Glutamatergic neuron (in vitro differentiated cells): ENCODE measurements at places on chromosomes 11 and 22.
A peak's percentile ranks its signal among the peaks of the same experiment; 100 is the strongest.

DNA sequence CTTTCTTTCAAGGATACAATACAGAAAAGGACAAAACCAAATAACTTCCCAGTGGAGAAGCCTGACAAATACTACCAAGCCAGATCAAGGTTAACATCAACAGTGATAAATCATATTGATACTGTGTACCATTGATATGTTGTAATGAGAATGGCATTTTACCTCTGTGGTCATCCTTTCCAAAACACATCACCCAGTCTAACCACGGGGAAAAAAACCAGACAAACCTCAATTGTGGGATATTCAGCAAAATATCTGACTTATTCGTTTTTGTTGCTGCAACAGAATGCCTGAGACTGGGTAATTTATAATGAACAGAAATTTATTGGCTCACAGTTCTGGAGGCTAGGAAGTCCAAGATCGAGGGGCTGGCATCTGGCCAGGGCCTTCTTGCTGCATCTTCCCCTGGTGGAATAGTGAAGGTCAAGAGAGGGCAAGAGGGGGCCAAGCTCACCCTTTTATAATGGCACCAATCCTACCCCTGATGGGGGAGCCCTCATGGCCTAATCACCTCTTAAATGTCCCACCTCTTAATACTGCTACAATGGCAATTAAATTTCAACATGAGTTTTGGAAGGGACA lies 66.1 kb downstream of the FAM76B start:
- DNase-seq = no peak

- peak; percentile 49 for DNase-seq
These were observed 15.4 kb upstream of the SOX10 start for GRCh38 chr22:37999640-38000272.

GRCh38 chr11:60916669-60917206 lies 2.8 kb downstream of the TMEM109 start:
- DNase-seq = no peak

DNA sequence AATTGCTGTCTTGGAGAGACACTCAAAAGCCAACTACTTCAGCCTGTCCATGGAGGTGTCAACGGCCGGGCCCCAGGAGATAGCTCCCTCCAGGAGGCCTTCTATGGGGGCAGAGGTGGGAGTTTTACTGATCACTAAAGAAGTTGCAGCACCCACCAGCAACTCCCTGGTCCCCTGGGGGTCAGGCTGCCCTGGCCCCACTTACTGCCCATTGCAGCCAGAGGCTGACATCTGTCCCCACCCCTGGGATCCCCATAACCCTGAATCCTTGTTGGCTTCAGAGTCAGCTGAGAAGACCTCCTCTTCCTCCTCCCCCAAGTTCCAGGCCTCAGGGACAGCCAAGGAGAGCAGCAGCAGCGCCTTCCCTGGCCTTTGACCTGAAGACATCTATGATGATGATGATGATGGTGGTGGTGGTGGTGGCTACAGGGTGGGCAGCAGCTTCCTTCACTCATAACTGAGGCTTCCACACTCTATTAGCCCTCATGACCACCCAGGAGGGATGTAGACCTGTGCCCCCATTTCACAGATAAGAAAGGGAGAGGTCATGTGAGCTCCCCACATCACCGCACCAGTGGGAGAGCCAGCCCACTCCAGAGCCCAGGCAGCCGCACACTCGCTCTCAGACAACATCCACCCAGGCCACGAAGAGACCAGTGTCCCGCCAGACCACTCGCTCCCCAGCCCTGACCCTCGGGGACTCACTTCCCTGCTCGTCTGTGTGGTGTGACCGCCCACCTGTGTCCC lies 43.8 kb upstream of the FGF3 start:
- DNase-seq = no peak

- DNase-seq = peak; percentile 9
These were observed 109.8 kb downstream of the KCNQ1 start for GRCh38 chr11:2554338-2555207.

- no peak for DNase-seq
These were observed 33.4 kb downstream of the PGR start for GRCh38 chr11:101096036-101096704.

DNA sequence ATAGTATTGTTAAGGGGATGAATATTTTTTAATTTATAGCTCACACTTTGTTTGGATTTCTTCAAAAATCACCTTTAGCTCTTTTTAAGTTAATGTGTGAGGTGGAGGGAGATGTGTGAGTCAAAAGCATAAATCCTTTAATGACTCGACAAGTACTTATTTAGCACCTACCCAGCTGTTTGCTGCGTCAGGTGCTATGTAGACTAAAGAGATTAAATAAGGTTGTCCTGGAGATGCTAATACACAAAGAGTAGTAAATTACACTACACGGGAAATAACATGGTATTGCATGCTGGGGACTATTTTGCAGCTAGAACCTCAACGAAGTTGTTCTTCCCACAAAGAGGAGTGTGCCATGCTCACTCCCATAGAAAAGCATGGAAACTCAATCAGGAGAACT lies 583.3 kb upstream of the TENM4 start:
- DNase-seq = no peak

- peak; percentile 82 for DNase-seq
These were observed 14.7 kb downstream of the GGA1 start for GRCh38 chr22:37623075-37624016.

DNA sequence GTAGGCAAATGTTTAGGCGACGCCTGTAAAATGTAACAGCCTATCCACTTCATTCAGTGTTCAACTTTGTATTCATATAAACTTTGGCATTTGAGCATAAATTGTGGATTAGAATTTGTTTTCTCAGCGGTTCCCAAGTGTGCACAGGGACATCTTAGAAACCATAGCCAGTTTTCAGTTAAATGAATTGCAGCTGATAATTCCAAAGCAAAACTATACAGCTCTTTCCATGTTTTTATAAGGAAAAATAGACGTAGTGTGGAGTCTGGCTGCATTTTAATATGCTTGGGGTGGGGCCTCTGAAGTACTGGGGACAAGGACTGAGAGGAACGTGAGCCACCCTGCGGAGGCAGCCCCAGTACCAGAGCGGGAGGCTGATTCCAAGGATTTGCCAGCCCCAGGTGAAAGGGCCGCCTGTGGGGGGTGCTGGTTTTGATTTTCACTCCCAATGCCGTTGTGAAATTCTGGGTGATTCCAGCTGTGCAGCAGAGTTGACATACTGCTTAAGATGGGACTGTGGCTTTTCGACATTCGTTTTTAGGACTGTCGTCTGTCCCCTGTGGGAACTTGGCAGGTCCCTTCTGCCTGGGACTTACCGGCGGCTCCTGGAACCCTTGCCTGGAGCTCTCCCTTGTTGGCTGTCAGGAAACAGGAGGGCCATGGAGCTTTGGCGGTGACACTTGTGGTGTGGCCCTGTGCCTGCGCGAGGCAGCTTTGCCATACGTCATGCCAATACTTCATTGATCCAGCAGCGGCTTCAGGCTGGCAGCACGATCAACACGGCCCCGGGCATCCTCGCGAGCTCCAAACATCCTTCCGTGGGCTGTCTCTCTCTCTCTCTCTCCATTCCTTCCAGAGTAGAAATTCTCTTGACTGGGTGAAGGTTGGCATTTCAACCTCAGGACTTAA lies 370.9 kb downstream of the TBC1D22A start:
- no peak for DNase-seq

GRCh38 chr11:119030029-119030328 lies 698 bp downstream of the SLC37A4 start:
- DNase-seq = no peak

- no peak for DNase-seq
These were observed 103.3 kb downstream of the SCN3B start for GRCh38 chr11:123551079-123551478.

DNA sequence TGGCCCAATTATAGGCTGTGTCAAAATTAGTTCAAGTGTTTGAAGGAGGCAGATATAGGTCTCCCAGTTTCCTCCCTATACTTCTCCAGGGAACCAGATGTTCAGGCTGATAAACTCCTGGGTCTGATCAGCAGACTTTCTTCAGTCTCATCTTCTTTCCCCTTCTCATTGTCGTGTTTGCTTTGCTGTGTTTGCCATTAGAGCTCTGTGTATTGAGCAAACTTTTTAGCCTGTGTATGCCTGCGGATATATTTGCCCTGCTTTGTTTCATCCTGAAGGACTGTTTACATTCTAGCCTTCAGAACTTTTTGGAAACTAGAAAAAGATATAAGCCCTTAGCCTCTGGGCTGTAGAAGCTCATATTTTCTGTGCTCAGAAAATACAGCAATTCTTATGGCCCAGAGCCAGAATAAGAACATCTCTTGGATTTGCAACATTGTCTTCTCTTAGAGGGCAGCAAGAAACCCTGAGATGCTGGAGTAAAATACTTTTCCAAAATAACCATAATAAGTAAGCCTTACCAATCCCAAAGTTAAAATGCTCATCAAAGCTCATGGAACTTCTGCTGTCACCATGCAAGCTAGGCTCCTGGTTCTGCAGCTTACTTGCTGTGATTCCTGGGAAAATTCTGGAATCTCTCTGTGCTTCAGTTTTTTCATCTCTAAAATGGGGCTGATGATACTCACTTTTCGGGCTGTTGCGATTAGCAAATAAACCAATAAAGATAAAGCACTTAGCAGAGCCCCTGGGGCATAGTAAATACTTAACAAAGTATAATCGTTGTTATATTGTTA lies 34.1 kb upstream of the ME3 start:
- no peak for DNase-seq

- no peak for DNase-seq
These were observed 41.2 kb upstream of the LYVE1 start for GRCh38 chr11:10609636-10610035.

- no peak for DNase-seq
These were observed 66.4 kb upstream of the OLFML1 start for GRCh38 chr11:7418906-7419305.

- peak; percentile 68 for DNase-seq
These were observed at the start of gene GRAMD1B for GRCh38 chr11:123429913-123430720. Gene GRAMD1B, plus strand, starts transcription at chr11:123430269. Its CDS starts 524 bp downstream, at chr11:123430793.

- no peak for DNase-seq
These were observed 115.8 kb upstream of the ARHGAP20 start for GRCh38 chr11:110828086-110828485.

GRCh38 chr22:44217346-44217745 lies 36.6 kb downstream of the PARVG start:
- no peak for DNase-seq

DNA sequence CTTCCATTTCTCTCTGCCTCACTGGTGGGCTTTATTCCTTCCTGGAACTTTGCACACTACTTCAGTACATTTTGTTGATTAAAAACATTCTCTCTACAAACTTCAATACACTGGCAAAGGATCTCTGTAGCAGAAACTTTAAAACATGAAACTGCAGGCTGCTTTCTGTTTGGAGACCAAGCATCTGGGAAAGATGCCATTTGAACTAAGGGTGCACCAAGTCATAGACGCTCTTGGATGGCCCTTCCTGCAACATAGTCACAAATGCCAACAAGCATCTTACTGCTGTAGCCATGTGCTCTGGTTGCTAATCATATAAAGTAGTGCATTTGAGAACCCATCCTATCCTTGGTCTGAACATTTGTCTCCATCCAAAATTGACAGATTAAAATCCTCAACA lies 56.4 kb downstream of the SNX19 start:
- DNase-seq = no peak

- DNase-seq = no peak
These were observed 25.1 kb upstream of the SMIM38 start for GRCh38 chr11:69130654-69131053.

DNA sequence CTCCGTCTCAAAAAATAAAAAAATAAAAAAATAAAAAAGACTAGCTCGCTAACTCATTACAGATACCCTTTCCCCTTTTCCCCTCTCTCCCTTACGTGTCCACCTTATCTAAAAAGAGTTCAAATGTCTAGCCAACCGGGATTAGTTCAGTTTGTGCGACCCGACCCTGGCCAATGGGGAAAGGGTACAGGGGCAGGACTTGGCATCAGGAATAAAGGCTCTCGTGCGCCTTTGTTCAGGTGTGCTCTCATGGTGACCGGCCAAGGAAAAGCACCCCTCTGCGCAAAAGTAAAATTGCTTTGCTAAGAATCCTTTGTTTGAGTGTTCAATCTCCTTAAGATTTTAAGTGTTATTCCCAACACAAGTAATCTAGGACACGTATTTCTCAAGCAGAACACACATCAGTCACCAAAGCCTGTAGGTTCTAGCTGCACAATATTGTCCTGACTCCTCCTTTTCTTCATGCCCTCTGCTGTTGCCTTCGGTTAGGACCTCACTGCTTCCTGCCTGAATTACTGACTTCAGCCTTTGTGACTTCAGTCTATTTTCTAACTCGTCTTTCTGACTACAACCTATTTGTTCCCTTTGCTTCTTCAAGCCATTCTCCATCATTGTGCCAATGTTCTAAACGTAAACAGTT lies 20.7 kb upstream of the CECR2 start:
- no peak for DNase-seq

- no peak for DNase-seq
These were observed 68.7 kb downstream of the WT1 start for GRCh38 chr11:32366666-32367065.

DNA sequence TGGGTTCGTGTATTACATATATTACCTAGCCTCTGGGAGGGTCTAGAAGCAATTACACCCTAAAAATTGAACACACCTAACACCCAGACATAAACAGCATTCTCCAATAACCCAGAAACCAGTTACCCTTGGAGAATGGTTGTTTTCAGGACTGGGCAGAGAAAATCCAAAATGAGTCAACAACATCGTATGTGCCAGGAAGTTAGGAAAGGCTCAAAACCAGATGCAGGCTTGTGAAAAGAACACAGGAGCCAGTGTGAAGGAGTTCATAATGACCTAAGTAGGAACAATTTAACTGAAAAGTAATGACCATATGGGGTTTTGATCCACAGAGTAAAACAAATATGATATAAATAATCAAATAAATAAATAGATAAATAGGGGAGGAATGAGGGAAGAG lies 5.1 kb upstream of the CLPB start:
- DNase-seq = no peak

DNA sequence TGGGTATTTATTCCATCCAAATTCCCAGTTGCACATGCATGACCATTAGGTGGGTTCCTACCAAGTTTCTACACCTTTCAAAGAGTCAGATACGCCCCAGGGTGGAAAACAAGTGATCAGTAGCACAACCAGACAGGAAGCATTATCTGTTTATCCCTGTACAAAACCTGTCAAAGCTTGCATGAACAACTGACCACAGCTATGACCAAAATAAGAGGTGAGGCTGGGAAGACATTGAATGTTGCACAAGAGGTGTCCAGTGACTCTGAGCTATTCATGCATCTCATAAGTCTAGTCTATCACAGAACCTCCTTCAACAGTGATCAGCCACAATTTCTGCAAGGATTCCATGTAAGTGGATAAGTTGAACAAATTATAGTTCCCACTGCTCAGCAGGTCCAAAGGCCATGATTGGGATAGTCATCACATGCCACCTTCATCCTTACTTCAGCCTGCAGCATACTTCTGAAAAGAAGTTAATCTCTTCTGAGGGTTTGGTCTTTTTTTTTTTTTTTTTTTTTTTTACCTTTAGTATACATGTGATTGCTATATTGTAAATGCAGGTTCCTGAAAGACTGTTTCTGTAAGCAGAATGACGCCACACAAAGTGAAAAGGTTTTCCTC lies 28.0 kb upstream of the TMEM45B start:
- no peak for DNase-seq

DNA sequence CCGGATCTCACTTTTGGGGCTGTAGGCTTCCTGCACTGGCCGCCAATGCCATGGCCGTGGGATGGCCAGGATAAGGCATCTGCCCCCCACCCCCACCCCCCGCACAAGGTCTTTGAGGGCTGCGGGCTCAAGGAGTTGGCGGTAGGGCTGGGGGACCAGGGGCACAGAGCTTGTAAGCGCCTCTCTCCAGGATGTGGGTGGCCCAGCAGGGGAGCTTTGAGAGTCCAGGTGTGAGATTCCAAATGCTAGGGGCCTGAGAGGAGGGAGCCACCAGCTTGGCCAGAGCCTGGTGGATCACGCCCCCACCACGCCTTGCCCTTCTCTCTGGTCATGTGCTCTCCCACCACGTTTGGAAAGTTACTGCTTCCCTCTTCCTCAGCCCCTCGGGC lies 5.0 kb downstream of the CD81 start:
- no peak for DNase-seq

- no peak for DNase-seq
These were observed 87.3 kb upstream of the CTSC start for GRCh38 chr11:88424881-88425280.
